CD4-positive, alpha-beta T cell treated with Interleukin-4 for 1 hour (primary cell): ENCODE measurements at places on chromosomes 12 and 14.

DNA sequence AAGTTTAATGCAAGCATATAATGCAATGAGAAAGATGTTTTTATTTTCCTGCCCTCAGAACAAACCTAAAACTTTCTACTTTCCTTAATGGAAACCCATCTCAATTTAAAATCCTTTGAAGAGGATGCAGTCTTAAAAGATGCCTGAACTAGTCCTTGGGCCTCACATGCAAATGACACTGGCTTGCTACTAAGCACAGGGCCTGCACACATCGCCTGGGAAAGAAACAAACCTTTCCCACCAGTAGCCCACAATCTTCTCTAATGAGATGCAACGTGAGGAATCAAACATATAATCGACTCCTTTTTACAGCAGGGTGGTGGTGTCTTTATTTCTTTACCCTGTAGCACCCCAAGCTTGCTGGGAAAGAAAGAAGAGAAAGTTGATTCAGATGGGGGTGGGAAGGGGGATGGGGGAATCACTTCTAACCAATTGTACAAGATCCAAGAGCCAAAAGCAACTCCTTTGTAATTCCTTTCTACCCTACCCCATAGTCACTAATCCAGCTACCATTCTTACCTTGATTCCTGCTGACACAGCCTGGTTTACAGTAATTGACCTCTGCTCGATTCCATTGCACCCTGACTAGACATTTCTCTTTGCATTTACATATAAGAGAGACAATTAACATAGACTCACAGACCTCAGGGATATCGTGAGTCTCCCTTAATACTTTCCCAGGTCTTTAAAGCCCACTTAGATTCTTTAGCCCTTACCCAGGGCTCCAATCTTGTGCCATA is 69.5 kb upstream of the FERMT2 start:
- no peak for DNase-seq

GRCh38 chr14:60734465-60735242 is at the start of gene MNAT1:
MNAT1 (plus strand) TSS chr14:60734761; CDS start chr14:60734863, 102 bp downstream.
- DNase-seq = peak; percentile 78

DNA sequence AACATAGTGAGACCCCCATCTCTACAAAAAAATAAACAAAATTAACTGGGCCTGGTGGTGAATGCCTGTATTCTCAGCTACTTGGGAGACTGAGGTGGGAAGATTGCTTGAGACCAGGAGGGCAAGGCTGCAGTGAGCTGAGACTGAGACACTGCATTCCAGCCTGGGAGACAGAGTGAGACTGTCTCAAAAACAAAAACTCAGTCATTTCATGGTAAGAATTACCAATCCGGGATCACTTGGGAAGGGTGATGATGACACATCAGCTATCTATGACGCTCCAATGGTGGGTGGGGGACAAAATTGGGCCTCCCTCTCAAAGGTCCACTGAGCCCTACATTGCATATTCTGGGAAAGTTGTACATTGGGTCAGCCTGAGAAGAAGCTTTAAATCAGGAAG is 47.7 kb downstream of the SERPINA3 start:
- no peak for DNase-seq

DNA sequence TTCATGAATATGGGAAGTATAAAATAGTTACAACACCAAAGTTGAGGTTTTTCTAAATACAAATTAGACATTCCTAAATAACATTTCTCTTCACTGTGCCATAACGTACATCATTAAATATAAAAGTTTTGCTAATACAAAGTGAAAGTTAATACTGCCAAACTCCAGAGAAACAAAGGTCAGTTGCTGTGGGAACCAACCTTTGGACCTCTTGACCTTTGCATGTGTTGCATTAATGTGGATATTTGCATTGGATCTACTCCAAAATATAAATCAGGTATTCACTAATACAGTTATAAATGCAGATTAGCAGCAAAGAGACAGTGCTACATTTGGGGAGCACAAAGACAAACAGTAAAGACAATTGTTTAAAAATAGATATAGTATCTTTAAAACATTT is 366.0 kb upstream of the USP15 start:
- no peak for DNase-seq

GRCh38 chr14:22194664-22195063 is 394.4 kb downstream of the DAD1 start:
- no peak for DNase-seq

DNA sequence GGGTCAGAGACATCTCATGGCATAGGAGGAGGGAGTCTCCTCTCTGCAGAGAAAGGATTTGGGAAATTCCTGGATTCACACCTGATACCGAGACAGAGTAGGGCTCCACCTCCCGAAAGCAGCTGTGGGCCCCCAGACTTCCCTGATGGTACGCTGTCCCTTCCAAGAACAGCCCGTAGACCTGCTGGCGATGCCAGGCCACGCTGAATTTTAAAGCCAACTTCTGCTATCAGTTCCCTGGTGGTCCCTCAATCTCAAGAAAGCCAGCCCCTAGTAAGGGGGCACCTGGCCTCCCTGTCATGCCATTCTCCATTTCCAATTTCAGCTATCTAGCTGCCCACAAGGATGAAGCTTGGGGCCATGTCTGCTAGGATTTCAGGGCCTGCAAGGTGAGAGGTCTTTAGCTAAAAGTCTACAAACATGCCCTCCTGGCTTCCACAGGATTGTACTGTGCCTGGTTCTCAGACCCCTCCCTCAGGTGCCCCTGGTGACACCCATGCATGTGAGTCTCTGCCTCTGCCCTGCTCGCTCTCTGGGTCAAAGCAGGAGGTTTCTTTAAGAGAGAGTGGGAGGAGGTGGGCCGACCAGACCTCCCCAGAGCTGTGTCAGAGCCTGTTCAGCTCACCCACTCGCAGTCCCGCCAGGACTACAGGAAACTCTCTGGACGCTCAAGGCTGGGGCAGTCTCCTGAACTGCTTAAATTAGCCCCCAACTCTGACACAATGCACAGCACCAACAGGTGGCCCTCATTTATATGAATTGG is 30.5 kb downstream of the ANO2 start:
- no peak for DNase-seq

DNA sequence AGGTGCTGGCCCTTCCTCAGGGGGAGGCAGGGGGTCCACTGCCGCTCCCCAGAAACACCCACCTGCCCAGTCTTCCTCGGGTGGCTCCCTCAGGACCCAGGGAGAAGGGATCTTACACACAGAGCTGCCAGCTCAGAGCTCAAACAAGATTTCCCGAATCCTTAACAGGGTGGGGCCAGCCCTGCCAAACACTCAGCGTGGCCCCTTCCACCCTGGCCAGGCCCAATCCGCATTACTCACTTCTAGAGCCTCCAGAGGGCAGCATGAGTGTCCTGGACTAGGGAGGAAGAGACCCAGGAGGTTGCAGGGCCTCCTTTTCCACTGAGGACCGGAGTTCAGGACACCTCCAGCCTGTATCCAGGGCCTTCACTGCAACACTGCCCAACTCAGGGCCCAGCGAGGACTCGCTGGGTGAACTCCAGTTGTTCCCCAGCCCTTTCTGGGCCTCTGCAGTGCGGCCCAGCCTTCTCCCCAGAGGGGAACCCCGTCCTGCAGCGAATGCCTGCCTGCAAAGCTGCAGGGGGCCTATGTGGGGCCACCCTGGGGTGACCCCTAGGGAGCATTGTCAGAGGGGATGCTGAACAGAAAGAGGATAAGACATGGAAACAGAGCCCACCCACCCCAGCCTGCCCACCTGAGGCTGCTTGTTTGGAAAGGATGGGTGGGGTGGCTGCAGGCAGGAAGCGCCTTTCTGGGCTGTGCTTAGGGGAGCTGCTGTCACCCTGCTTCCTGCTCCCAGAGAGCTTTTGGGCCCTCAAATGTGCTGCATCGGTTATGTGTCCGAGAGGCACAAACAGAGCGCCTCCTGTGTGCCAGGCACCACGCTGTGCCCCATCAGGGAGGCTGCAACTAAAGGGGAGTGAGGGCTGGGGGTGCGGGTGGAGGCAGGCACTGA is 43.8 kb downstream of the CCNK start:
- DNase-seq = no peak

GRCh38 chr14:35938770-35939169 is 112.6 kb downstream of the BRMS1L start:
- no peak for DNase-seq

DNA sequence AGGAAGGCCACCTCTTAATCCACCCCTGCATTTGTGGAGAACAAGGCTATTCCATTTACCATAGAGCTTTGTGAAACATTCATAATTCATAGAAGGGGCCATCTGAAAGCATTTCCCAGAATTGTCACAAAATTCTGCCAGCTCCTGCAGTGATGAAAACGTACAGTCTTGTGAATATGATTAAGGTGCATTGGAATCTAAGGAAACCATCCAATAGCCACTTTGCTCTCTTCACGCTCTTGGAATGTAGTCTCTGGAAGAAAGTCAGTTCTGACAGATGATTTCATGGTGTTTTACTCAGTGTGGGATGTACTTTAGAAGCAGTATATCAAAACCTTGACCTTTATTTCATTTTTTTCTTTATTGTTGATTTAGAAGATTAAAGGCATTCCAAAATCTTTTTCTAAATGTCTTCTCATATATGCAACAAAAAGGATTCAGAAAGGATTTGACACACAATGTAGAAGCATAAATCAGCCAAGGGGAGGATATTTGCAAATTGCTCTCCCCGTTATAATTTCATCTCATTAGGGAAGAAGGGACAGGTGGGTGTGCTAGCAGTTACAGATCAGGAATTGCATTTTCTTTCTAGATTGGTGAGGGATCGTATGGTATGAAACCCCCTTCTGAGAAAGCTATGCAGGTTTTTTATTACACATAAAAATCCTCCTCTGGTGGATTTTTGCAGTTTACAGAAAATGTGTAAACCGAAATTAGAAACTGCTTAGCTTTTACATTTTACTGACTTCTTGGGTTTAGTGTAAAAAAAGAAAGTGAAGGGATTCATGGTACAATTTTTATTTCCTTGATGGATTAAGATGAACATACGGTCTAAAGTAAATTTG is 390.2 kb downstream of the LRIG3 start:
- no peak for DNase-seq

DNA sequence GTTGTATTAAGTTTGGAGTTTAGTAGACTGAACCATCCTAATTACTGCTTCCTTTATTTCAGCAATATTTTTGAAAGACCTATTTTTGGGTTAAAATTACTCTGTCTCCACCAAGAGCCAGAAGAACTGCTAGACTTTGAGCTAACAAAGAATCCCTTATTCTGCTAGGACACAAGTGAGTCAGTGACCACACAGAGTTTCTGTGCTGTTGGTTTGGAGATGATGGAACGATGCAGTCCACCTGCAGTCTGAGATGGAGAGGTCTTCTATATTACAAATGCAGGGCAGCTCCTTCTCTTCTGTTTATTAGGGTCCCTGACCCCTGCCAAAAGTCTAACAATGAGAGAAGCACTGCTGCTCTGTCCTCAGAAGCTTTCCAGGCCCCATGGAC is 6.7 kb upstream of the STXBP6 start:
- no peak for DNase-seq

DNA sequence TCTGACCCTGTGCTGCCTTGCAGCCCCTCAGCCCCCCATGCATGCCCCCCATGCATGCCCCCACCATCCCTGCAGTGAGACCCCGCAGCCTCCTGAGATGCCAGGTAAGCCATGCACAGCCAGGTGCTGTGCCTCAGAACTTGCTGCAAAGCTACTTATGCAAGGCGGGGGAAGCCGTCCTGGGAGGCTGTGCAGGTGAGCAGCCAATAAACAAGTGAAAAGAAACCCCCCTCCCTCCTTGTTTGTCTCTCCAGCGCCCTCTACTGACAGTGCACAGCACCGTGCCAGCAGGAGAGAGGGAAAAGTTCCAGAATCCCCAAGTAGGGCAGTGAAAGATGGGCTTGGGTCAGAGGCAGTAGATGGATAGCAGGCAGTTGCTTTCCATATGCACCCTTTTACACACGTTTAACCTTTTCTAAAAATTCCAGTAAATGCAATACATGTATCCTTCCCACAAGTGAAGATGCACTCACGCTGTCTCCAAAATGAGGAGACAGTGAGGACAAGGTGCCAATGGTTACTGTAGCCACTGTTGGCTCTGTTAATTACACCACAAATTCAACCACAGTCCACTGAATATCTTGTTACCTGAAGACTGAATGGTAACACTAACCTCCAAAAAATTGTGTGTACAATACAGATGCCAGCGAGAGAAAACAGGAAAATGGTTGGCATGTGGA is 18.0 kb downstream of the TNFAIP2 start:
- DNase-seq = no peak

- no peak for DNase-seq
Observed at GRCh38 chr12:99553461-99553860, 94.1 kb upstream of the GARIN6 start.

- DNase-seq = no peak
Observed at GRCh38 chr14:71932229-71932981, at the start of gene RGS6. RGS6 (plus strand) TSS chr14:71932429.

DNA sequence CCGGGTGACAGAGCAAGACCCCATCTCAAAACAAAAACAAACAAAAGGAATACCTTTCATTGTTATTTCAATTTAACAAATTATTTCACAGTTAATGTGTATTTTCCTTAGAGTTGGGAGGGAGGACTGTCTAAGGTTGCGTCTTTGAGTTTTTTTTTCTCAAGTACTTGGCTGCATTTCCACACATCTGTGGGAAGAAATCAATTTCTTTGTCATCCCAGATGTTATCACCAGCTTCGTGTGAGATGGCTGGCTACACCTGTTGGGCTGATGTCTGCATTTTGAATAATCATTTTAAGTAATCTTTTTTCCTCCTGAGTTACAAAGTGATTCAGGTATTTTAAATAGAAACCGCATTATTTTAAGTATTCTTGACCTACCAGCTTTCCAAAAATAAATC is 59.4 kb downstream of the EML1 start:
- DNase-seq = no peak

GRCh38 chr12:29346769-29347421 is 34.1 kb downstream of the ERGIC2 start:
- DNase-seq = no peak

GRCh38 chr12:108750526-108750925 is 19.2 kb upstream of the CORO1C start:
- DNase-seq = no peak

DNA sequence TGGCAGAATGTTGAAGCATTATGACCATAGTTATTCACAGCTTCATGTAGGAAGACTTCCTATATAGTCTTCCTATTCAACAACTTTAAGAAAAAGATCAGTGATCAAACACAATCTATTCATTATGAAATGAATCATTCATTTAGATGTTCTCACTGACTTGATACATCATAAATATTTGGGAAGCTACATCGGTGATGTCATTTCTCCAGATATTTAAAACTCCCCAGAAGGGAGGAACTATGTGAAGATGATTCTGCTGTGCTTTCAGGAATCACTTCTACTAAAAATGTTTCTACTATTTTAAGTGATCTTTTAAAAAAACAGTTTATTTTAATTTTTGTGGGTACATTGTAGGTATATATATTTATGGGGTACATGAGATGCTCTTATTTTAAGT is 316.4 kb downstream of the BCAT1 start:
- DNase-seq = no peak

DNA sequence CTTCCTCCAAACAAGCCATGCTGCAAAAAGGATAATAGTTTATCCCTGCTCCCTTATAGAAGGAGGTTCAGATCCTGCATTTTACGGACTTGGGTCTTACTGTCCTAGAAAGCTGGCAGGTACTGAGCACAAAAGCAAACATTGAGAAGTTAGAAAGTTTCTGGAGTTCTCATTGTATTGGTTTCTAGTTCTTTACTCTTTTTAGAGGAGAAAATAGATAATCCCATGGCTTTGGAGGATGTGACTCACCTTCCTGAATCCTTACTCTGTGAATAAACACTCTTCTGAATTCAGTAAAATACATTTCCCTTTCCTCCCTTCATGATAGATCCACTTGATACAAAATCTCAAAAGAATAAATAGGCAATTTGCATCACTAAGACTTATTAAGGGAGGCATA is 188.9 kb downstream of the NPAS3 start:
- DNase-seq = no peak
